ENCODE measurements at places on chromosomes 6 and 20.

- no peak for DNase-seq
These were observed 15.0 kb upstream of the PMEPA1 start for GRCh38 chr20:57724610-57725405.

DNA sequence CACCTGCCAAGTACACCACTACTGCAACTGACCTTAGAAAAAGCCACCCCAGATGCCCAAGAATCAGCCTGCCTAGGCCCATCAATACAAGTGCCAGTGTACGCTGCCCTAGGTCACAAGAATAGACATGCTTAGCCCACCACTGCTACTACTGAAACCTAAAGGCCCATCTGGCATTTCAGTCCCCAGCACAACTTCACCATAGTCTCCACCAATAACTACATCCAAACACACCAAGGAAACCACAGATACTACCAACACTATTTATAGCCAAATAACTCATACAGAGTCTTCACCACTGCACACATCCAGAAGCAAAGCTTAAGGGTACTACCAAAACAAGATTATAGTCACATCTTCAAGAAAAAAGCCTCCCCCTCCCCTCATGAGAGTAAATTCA lies 28.2 kb downstream of the TREML4 start:
- no peak for DNase-seq

DNA sequence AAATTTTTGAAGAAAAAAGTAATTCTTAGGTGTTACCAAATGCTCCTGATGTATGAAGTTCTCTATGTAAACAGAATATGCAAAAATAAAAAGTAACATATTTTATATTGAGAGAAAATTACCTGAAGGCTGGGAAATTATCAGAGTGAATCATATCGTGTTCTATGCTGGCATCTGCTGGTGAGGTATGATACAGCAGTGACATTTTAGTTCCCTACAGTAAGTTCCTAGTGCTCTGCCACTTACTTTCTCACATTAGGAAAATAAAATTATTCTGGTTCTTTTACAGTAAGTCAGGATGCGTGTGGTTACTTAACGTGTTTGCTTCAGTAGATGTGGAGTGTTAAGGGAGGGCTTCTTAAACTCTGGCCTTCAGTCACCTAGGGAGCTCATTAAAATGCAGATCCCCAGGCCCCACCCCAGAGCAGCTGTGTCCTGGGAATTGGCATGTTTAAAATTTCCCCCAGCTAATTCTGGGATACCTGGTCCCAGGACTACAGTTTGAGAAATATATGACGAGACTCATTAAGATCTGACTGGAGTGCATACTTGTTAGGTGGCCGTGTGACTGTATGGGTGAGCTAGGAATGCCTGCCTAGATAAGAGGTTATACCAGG lies 3.2 kb downstream of the ACTR5 start:
- no peak for DNase-seq

DNA sequence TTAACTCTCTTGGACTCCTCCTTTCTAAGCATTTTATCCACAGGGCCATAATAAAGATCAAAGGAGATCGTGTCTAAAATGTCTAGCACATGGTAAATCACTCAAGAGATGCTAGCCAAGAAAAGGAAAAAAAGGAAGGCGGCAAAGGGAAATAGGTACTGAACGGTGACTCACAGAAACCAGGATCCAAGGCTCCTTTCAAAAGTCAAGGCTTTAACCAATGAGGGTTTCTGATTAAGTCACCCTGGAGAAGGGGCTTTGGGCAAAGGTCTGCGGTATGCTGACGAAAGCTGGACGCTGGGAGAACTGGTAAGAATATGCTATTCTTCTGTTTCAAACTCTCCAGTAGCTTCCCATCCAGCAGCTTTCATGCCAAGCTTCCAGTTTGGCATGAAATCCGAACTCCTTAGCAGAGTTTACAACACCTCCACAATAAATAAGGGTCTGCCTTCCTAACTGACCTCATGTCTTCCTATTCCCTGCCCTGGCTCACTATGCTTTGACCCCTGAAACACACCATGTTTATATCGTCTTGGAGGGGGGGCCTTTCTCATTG lies 1.0 kb downstream of the TOMM34 start:
- DNase-seq: no peak

DNA sequence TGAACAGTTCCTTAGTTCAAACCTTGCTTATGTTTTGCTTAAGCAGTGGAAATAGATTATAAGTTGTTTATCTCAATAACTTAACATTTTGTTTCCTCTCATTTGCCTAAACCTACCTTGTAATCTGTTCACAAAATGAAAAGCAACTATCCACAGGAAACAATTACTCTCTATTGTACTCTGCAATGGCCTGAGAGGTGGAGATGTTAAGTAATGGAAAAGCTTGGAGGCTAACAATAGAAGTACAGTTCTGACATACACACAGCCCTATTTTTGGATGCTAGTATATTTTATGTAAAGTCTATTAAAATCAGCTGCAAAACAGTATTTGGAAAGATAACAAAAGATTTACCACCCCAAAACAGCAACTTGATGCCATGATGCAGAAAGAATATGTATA lies 82.1 kb downstream of the TINAG start:
- DNase-seq: no peak

DNA sequence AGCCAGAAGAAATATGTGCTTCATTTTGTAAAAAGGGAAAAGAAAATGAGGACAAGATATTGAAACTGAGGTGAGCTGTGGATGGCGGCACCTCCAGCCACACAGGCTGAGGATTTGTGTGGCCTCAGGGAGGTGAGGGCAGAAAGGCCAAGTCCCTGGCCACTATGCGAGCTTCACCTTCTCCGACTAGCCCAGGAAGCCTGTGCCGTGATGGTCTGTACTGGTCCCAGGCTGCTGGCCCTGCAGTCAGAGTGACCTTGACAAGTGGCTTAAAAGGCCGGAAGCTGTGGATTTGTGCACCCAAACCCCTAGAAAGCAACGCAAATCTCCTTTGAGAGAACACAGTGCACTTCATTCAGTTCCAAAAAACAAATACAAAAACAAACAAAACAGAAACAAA lies 48.1 kb downstream of the WDR27 start:
- DNase-seq: no peak

DNA sequence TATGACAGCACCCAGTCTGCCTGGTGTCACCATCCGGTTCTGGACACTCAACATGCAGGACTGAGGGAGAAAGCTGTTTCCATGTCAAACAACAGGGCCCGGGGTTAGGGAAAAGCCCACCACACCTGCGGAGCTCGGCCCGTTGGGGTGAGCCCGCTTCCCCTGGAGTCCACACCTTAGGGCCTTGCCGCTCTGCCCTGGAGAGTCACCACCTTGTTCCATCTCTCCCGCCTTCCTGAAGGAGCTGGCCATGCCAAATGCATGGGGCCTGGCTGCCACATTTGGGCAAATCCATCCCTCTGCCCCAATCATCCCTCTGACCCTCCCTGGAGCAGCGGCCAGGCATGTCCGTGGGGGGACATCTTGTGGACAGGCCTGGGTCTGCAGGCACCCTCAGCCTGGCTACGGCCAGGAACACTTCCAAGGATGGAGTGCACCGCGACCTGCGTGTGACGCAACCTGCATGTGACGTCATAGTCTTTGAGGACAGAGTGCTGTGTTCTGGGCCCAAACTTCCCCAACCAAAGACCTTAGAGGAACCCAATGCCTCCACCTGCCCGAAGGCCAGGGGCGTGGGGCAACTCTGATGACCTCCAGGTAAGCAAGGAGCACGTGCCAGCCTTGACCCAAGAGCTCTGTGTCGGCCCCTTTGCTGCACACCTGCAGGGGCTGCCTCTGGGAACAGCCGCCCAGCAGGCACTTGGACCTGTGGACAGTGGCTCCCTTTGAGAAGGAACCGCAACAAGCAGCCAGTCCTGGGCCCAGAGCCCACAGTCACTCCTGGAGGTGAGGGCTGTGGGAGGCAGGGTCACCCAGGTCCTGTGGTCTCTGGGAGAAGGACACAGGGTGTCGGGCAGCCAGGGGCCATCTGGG lies 1.7 kb downstream of the CABLES2 start:
- DNase-seq: no peak

DNA sequence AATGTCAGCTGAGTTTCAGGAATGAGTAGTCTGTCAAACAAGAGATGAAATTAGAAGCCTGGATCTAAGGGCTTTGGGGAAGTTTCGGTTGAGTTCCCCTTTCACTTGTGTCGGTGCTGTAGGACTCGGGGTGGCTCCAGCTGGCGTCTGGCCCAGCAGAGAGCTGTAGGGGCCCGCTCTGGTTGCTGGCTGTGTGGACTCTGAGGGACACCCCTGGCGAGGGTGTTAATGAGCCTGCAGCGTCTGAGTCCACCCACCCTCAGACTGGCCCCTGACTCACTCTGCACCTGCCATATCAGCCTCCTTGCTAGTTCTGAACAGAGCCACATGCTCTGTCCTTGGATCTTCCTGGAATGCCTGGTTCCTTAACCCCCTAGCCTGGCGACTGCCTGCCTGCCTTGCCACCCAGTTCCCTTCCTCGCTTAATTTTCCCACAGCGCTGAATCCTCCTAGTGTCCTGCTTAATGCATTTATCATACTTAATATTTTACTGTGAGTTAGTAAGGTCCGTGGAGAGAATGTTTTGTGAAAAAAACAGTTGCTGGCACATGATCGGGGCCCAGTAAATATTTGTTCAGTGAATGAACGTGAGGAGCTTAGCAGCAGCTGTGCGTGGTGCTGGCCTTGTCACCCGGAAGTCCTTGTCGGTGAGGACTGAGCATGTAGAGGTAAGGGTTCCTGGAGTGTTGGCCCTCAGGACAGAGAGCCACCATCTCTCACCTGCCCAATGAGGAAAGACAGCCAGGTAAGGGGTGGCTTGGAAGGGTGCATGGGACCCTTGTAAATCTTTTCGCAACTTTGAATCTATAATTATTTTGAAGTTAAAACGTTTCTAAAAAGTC lies 1.6 kb downstream of the DNAJC5 start:
- peak; percentile 80 for DNase-seq

DNA sequence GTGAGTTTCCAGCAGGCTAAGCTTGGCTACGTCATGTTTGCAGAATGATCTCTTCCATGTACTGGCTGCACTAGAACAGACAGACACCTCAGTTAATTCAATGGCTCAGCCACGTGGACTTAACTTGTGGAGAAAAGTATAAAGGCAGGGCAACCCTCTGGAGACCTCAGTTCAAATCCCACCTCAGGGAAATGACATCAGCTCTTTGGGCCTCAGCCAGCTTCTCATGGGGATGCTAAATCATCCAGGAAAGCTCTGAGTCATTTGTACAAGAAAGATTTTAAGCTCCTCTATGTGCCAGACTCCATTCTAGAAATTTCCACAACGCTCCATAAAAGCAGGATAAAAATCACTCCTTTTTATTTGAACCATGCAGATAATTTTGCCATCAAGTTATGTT lies 128.5 kb upstream of the SALL4 start:
- DNase-seq: no peak
